Activated T-helper 9 cell treated with anti-CD3 and anti-CD28 coated beads, Interleukin-2, amount 50 U/mL, for 16 hours (primary cell): ENCODE measurements at places on chromosomes 2 and 18.
A peak's percentile ranks its signal among the peaks of the same experiment; 100 is the strongest.

GRCh38 chr18:34691614-34692013, 18.5 kb upstream of the DTNA start:
- DNase-seq = no peak

- no peak for DNase-seq
These were observed 780 bp downstream of the HTRA2 start for GRCh38 chr2:74530239-74531187.

DNA sequence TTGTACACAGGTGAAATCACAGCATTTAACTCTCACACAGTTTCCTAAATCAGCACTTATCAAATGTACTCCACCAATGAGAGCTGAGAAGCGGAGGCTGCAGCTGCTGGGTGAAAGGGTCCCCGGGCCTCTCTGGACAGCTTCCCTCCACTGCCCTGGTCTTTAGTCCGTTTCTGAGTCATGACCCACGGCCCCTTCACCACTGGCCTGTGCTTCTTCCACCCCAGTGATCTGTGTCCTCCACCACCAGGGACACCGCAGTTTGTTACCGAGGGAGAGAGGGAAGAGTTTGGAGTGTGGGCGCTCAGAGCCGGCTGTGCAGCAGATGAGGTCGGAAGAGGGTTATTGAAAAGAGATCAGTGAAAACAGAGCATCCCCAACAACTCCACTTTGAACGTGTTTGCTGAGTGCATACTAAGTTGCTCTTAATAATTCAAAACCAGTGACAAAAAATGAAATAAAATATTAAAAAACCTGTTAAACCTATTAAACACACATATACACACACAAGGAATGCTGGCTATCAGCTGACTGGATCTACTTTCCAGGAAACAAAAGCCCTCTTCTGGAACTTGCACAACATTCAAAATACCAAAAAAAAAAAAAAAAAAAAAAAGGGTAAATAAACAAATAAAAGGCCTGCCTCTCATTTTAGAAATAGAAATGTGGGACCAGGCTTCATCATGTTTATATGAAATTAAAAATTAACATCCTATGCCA, 54.1 kb downstream of the PXDN start:
- DNase-seq = no peak

DNA sequence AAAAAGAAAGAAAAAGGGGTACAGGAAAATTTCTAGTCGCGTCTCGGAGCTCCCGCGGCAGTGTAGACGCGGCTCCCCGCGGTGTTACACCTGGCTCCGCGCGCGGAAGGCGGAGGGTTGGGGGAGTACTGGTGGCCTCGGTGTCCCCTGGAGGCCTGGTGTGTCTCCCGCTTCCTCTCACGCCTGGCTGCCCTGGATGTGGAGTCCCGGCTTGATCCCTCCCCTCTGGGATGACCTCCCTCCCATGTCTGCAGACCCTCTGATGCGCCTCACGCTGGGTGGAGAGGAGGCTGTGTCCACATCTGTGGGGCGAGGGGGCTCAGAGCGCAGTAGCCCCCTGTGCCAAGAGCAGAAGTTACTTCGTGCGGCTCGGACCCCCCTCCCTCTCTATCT, 1.2 kb downstream of the KIF5C start:
- no peak for DNase-seq

DNA sequence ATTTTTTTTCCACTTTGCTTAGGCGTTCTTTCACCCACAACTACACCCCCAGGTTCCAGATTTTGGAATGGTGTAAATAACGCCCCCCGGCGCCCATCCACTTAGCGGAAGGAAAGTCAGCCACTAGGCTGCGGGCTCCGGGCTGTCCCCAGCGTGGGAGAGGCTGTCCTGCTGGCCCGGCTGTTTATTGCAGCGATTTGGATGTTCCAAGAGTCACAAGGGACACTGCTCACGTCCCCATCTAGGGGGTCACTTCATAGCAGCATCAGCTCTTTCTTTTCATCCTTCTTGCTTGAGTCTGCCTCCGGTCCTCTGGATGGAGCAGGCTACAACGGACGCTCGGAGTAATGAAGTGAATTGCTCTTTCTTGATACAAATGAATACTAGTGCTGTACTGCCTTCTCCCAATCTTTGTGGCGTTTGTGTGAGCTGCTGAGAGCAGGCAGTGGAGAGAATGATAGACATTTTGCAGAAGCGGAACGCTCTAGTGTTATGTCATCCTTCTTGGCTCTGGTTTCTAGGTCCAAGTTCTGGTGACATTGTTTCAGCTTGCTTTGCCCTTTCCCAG, 50.7 kb upstream of the PAIP2B start:
- DNase-seq = no peak

DNA sequence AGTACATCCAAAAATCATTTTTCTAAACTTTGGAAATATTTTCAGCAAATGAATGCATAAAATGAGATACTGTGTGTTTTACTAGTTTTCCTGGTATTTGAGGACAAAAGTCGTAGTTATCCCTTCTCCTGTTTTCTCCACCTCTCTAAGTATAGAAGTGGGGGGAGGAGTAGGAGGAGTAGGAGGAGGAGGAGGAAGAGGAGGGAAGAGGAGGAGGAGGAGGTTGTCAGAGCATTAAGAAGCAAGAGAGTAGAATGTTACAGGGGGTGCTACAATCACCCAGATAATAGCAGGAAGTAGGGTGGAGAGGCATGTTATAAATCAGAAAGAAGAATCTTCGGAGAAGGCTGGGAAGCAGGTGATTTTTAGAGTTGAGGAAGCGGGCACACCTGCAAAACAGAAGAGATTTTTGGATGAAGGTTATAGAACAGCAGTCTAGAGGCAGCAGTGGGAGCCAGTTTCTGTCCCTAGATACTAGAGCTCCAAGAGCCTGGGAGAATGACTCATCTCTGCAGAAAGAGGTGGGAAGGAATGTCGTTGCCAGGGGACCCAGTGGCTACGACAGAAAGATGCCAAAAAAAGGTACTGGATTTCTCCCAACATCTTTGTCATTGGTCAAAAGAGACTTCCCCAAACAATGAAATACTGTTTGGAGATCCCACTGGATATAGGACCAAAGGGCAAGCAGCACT, 44.2 kb upstream of the AQP4 start:
- no peak for DNase-seq

GRCh38 chr2:207823865-207824264, 54.2 kb upstream of the FZD5 start:
- no peak for DNase-seq

DNA sequence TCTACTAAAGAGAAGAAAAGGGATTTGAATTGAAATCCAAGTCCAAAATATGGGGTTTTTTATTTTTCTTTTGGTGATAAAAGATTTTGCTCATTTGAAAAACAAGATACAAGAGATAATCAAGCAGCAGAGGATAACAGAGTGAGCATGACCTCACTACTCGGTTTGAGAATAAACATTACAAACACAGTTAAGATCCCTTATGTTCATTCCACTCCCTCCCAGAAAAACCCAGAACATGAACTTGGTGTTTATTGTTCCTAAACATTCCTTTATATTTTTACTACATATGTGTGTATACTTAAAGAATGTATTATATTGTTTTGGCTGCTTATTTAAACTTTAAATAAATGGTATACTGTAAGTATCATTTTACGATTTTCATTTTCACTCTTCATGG, 146.6 kb upstream of the CHAC2 start:
- DNase-seq = no peak

- DNase-seq = no peak
These were observed 43.9 kb downstream of the ATIC start for GRCh38 chr2:215355801-215356200.

DNA sequence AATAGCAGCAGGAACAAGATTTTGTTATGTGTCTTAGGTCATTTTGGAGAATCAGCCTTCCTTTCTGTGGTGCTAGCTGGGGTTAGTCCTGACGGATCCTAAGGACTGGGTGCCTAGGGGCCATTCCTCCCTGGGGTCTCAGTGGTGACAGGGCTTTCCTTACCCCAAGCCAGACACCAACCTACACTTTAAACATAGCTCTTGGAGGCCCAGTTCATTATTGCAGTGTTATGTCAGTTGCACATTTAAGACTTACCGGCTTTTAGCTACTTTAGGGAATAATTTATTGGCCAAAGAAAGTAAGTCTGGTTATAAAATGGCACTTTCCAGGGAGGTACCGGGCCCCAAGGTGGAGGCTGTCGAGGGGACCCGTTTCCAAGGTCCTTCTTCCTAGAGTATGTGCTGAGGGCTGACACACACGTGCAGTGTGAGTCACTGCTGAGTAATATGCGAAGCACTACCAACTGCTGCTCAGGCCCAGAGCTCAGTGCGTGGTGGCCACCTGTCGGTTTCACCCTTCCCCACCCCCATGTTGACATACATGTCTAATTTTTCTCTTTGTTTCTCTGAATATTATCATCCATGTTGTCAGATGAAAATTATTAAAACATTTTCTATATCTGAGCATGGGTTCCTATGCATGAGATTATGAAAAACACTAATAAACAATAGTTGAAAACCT, 37.0 kb upstream of the GRHL1 start:
- peak; percentile 36 for DNase-seq

- DNase-seq = no peak
These were observed 26.7 kb downstream of the POLR1A start for GRCh38 chr2:86078774-86079545.

- DNase-seq = no peak
These were observed 19.9 kb downstream of the FMNL2 start for GRCh38 chr2:152354909-152355308.

DNA sequence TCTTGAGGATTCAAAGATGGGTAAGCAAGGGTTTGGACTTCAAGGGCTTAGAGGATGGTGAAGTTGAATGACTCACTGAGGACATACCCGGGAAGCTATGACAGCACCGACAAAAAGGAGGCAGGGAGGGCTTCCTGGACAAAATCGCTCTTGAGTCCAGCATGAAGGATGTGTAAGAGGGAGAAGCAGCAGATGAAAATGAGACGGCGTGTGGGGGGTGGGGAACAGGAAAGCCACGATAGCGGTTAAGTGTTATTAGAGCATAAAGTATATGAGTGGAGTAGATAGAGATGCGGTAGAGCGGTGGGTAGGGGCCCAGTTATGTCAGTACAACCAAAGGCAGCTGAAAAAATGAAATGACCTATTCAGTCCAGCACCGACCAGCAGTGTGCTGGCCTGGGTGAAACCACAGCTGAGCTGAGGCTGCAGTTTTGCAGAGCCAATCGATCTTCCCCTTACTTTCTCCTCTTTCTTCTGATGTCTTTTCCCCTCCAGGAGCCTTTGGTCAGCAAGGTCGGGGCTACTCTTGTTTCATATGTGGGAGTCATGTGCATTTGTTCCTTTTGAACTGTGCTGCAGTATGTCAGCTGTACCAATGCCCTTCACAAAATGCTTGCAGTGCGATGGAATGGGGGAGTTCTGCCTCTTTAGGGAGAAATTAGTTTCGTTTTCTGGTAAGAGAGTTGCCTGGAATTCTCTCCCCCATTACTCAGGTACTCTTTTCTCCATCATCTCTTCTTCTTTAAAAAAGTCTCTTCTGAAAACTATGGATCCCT, 2.0 kb upstream of the THUMPD2 start:
- DNase-seq = no peak

- no peak for DNase-seq
These were observed 15.2 kb downstream of the EN1 start for GRCh38 chr2:118832071-118832790.

DNA sequence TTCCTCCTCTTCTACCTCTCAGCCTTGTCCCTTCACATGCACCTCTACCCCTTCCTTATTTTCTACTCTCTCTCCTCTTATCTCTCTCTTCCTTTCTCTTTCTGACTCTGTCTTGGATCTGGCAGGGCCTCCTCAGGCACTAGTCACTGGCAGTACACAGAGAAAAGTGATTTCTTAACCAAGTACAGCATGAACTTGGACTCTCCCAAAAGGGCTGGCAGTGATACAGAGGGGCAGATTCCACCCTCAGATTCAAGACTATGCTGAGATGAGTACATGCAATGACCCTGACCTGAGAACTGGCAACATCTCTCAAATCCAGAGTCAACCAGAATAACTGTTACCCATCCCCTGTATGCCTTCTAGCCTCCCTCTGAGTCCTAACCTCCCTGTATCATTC, 4.3 kb downstream of the AOX1 start:
- no peak for DNase-seq

DNA sequence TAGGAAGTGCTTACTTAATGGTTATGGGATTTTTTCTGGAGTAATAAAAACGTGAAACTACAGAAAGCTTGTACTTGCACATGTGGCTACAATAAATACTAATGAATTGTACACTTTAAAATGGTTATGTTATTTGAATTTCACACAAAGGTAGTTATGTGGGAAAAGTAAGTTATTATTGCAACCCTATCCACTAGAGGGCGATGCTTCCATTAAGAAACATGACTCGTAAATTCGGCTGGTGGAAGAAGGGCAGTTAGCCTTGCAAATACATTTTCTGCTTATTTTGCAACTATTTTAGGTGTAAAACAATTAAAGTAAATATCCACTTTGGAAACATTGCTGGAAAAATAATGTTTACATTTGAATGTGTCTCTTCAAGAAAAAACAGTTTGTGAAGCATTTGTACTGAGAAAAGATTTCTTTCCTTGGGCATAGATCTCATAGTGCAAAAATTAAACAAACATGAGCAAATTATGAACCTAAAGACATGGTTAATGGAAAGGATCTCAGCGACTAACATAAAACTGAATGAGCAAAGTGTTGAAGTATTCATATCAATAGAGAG, 68.1 kb upstream of the CSRNP3 start:
- DNase-seq = no peak

DNA sequence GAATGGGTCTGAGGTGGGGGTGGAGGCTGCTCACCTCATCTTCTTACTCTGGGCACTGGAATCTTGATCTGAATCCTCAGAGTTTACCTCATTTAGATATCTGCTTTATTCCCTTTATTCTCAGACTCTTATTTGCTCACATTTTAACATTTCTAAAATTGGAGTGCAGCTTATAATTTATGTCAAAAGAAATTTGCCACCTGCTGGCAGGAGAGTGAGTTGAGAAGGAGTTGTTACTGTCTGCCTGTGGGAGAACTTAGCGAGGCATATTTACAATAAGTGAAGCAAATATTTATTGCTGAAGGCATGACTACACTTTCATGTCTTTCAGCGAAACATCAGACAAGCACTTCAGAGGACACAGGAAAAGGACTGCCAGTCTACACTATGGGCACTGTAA, 16.4 kb upstream of the KIAA2012 start:
- no peak for DNase-seq

GRCh38 chr2:9241233-9241632, 34.6 kb downstream of the ASAP2 start:
- no peak for DNase-seq

DNA sequence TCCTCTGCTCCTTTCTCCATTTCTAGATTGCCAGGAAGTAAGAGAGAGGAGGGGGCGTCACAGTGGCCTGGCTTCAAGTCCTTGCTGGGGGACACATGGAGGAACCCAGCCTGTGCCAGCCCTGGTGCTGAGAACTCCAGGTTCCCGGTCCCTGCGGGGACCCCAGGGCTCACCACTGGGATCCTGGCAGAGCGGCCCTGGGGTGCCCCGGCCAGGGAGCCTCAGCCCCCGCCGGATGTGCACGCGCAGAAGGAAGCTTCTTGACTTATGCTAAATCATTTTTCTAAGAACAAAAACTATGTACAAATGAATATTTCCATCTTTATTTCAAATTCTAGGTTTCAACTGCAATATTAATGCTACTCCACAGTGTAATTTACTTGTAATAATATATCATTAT, 82.6 kb upstream of the SP3 start:
- no peak for DNase-seq

- DNase-seq = no peak
These were observed 80.5 kb upstream of the ITPRID2 start for GRCh38 chr2:181810823-181811695.
